ENCODE measurements at places on chromosomes 3 and 15.

- no peak for DNase-seq
Measured at GRCh38 chr3:9179826-9180763, 69.4 kb downstream of the SRGAP3 start.

DNA sequence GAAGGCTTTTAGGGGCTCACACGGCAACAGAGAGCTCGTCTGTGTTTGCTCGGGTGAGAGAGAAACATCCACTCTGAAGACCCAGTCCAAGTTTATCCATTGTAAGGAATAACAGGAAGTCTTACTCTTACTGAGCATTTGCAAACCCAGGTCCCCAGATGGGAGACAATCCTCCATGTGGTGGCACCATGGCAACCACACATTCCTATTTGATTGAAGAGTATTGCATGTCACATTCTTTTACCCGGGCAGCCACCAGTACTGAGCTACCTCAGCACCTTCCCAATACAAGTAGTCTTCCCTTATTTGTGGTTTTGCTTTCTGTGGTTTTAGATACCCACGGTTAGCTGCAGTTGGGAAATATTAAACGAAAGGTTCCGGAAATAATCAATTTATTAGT is 302.9 kb upstream of the RASGRP1 start:
- no peak for DNase-seq

GRCh38 chr15:88036154-88036839 is 220.2 kb downstream of the NTRK3 start:
- DNase-seq = no peak

- DNase-seq = no peak
Measured at GRCh38 chr15:94015324-94015723, 216.0 kb upstream of the MCTP2 start.

DNA sequence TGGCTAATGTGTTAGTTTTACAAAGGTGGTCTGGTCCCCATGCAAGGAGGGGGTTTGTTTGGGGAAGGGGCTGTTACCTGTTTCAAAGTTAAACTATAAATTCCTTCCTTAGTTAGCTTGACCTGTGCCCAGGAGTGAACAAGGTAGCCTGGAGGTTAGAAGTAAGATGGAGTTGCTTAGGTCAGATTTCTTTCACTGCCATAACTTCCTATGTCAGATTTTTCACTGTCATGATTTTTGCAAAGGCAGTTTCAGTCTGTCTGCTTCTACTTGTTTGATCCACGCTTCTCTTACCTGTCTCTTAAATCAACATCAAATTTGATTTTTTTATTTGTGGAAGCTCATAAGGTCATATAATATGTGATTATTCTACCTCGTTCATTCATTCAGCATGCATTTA is 28.6 kb downstream of the STARD9 start:
- no peak for DNase-seq

DNA sequence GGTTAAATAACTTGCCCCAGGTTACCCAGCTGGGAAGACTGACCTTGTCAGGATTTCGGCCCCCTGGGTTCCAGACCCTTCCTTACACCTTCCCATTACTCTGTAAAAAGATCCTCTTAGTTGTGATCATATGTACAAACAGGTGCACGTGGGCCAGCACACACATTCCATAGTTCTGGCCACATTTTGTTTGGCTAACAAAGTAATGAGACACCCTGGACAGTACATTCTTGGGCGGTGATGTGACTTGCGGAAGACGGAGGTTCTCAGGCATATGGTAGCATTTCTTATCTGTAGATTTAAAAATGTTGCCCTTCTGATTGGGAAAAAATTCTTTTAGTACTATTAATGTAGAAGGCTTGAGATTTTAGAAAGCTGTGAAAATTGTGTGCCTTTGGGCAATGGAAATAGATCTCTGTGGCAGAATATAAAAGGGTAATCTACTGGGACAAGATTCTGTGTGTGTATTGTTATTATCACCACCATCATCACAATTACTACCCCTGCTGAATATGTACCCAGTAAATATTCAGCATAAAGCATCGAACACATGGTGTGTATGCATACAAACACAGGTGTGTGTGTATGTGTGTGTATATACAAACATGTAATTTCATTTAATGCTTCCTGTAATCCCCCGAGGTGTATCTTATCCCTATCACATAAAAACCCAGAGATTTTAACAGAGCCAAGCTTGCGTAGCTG is 205.4 kb upstream of the UBE2E1 start:
- DNase-seq = no peak

- no peak for DNase-seq
Measured at GRCh38 chr3:45640091-45640507, 45.5 kb downstream of the LIMD1 start.

- no peak for DNase-seq
Measured at GRCh38 chr3:3180456-3180855, 965 bp upstream of the CRBN start.

GRCh38 chr3:157865352-157866000 is 240.7 kb downstream of the SHOX2 start:
- peak; percentile 1 for DNase-seq

DNA sequence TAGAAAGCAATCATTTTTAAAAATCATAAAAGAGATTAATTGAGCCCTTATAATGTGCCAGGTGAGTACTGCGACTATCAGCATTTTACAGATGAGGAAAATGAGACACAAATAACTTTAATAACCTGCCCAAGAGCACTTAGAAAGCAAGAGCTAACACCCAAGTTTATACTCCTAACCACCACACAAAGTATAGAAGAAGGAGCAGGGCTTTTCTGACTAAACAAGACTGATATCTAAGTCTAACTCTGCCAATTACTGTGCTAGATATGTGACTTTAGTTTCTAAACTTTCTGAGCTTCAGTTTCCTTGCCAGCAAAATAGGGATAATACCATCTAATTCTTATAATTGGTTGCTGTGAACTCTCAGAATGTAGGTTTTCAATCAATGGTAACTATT is 47.7 kb downstream of the TNIK start:
- no peak for DNase-seq

DNA sequence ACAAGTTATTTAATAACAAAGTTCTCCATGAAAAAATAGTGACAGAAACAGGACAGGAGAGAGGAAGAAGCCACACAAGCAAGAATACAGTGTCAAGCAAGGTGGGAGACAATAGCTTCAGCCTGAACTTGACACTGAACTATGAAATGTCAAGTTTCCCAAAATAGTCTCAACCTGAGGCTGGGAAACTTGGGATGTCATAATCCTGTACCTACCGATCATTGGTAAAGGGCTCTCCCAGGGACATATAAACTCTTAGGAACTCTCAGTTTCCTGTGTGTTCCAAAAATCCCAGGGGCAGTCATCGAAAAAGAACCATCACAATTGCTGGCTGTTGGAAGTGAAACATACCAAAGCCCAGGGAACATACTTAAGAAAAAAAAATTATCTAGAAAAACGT is 211.6 kb downstream of the P3H2 start:
- DNase-seq = no peak

DNA sequence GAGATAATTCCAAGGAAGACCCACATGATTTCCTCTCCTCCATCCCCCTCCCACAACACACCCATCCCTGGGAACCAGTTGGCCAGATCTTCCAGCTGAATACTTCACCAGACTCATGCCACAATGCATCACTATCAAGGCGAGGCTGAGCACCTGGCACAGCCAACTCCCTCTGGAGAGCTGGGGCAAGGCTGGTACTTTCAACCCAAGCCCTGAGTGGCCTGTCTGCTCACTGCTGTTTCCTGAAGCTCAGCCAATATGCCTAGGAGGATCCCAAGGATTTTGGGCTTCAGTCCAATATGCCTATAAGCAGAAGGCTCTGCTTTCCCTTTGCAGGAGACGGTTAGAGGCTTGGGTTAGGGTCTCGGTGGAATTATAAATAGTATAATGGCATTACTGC is 90.9 kb upstream of the NEO1 start:
- no peak for DNase-seq

GRCh38 chr3:116260491-116260890 is 184.8 kb downstream of the LSAMP start:
- no peak for DNase-seq

- DNase-seq = no peak
Measured at GRCh38 chr3:126671521-126671920, 16.6 kb upstream of the TXNRD3 start.

GRCh38 chr15:100448481-100448880 is 80.3 kb downstream of the CERS3 start:
- DNase-seq = no peak

GRCh38 chr3:130895690-130896488 is 2.0 kb downstream of the ATP2C1 start:
- DNase-seq = no peak

GRCh38 chr15:79084308-79084968 is 6.1 kb downstream of the RASGRF1 start:
- DNase-seq = no peak

- no peak for DNase-seq
Measured at GRCh38 chr3:32423534-32423933, 31.9 kb downstream of the CMTM7 start.

DNA sequence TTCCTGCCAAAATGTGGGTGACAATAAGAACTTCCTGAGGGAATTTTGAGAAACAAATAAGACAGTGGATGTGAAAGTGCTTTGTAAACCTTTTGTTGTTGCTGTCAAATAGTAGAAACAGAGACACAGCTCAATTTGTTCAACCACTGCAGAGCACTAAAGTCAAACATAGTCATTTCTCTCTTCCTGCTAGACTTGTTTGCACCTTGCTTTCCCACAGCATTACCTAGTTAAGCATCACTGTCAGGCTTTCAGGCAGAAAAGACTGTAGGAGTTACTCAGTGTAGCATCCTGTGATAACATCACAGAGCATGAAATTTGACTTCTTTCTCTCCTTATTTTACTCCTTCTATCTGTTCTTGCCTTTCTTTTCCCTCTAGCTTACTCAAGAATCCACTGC is 27.1 kb downstream of the SLC12A1 start:
- no peak for DNase-seq

- DNase-seq = no peak
Measured at GRCh38 chr15:77693576-77693975, 60.9 kb upstream of the LINGO1 start.

DNA sequence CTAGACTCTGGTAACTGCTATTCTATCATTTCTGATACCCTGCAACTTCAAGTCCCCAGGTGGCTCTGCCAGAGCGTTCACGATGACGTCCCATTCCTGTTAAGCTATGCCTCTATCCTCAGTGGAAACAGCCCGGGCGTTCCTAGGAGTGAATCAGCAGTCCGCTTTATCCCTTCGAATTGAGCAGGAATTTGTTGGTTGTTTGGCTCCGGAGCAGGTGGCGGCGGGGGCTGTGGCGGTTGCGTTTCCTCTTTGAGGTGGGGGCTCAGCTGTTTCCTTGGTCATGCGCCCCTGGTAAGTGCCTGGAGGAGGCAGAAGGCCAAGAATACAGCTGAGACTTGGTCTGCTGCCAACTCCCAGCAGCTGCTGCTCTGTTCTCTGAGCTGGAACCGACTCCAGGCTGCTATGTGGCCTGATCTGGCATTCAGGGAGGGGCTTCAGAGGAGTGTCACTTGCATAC is 25.2 kb downstream of the ARPP21 start:
- DNase-seq = no peak

DNA sequence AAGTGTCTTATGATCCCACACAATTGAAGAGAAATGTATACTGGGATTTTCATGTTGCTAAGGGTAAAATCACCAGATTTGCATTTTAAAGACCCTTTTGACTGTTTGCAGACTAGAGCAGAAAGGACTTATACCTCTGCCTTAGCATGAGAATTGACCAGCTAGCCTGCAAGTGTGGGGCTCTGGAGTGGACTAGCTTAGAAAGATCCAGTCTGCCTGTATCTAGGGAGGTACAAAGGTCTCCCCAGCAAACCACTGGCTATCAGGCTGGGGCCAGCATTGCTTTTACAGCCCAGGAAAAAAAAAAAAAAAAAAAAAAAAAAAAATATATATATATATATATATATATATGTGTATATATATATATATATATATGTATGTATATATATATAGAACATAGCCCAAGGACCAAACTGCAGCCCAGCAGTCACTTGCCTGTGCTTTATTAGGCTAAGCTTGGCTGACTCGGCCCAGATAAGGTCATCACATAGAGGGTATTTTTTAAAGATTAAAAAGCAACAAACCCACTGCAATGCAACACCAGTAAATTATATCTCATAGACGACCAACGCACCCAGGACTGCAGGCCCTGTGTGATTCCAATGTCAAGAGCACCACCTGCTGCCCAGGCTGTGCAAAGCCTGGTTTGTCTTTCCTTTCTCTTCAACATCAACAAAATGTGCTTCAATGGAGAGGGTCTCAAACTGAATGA is 63.7 kb downstream of the DCLK3 start:
- DNase-seq = no peak

DNA sequence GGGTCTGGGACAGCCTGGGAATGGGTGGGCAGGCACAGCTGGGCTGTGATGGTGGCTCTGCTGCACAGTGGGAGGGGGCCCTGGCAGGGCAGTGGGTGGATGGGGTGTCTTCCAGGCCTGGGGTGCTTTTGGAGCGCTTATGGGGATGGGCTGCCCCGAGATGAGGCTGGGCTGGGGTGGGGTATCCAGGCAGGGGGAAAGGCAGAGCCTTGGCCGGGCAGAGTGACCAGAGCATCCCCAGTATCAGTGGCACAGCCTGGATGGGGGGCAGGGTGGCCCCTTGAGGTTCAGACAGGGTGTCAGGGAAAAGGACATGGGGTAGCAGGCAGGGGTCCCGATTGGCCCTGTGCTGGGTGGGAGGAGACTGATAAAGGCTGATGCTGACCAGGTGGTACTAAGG is 26.6 kb downstream of the HDAC11 start:
- DNase-seq = no peak

- no peak for DNase-seq
Measured at GRCh38 chr15:27248251-27248650, 277.3 kb downstream of the GABRG3 start.

GRCh38 chr15:65912235-65912634 is 42.9 kb downstream of the RAB11A start:
- no peak for DNase-seq

GRCh38 chr3:190197346-190197763 is 76.7 kb upstream of the P3H2 start:
- DNase-seq = no peak

- DNase-seq = no peak
Measured at GRCh38 chr3:100902572-100902971, 90.6 kb downstream of the ABI3BP start.

DNA sequence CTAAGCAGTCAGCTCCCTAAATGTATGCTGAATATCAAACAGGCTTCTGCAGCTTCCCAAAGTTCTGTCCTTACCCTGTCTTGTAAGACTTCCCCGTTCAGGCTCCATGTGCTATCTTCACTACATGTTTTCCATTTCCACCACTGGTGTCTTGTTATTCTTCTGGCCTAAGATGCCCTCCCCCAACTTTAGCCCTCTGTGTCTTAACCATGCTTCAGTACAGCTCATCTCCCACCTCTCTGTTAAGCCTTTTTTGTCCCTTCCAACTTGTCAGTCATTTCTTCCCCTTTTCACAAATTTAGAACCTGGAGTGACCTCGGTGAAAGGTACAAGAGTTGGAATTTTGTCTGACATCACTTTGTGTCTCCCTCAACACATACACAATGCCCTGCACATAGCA is 151.7 kb upstream of the TBL1XR1 start:
- DNase-seq = no peak

- no peak for DNase-seq
Measured at GRCh38 chr15:73928971-73929627, 2.8 kb downstream of the LOXL1 start.

DNA sequence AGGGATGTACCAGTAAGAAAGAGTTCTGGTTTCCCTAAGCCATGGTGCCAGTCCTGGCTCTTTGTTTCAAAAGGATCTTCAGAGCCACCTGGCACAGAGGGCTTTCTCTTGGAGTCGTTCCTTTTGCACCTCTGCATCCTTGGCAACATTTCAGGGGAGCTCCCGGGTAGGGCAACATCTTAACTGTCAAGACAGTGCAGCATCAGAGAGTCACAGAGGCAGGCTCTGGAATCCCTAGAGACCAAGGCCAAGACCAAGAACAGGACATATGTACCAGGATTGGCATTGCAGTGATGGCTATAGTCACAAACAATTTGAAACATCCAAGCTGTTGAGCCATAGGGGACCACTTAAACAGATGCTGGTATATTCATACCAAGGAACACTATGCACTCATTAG is 129.4 kb upstream of the ADPGK start:
- no peak for DNase-seq

Data from stimulated activated CD8-positive, alpha-beta memory T cell treated with anti-CD3 and anti-CD28 coated beads, Interleukin-7, amount 100 ng/mL, for 48 hours (primary cell).